NCI-H2171 treated with DMSO at 0.1 percent for 48 hours (cell line): ENCODE measurements at places on chromosomes 12 and 14.
A peak's percentile ranks its signal among the peaks of the same experiment; 100 is the strongest.

DNA sequence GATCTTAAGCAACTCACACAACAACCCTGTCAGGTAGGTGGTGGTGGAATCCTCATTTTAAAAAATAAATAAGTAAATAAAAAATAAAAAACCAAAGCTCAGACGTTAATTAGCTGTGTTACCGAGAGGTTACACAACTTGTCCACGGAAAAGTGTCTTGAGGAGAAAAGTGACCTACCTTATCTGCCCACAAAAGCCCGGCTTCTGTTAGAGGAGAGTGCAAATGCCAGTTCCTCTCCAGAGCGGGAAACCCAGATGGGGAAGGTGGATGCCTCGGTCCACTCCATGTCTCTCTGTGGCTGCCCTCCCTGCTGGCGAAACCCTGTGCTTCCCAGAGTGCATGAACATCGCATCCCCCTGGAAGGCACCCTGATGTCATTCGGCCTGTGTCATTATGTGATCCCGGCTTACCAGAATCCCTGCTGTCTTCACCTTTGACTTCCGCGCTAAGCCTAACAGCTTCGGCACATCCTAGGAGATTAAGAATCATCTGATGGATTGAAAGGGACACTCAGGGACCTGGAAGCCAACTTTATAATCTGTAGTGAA, 6.4 kb downstream of the MLXIP start:
- DNase-seq, result no peak

DNA sequence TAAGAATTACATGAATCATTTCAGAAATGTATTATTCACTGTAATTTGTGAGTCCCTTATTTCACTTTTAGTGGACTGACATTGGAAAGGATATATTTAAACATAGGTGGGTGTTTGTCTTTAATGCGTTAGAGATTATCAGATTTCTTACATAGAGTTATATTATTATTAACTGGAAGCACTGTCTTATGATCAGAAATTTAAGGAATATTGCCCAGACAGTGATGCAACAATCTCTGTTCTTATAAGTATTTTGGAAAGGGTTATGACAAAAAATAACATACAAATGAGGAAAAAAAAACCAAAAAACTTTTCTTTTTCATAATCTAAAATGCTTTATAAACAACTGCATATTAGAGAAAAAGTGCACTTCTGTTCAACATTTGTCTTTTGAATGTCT, 836.6 kb downstream of the SLC6A15 start:
- no peak for DNase-seq

DNA sequence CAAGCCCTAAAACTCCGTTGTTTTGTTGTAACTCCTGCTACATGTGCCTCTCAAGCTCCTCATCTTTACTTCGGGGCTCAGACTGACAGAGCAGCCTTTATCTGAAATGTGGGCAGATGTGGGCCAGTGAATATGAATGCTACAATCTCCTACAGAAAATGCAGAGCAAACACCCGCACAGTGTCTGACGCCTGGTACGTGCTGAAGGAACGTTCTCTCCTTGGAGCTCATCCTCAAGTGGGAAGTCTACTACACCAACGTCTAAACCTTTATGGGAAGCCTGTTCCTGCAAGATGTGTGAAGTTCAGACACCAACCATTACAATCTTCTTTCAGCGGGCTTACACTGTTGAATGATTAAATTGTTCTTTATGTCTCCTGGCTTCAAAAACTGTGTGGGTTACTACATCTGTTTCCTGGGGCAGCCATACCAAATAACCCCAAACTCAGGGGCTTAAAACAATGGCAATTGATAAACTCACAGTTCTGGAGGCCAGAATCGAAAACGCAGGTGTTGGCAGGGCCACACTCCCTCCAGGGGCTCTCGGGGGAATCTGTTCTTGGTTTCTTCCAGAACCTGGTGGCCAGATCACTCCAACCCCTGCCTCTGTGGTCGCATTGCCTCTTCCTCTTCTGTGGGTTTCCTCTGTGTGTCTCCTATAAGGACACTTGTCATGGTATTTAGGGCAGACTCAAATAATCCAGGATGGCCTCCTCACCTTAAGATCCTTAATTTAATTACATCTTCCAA, 179.7 kb upstream of the PLXNC1 start:
- no peak for DNase-seq

- peak; percentile 72 for DNase-seq
Observed at GRCh38 chr12:28507033-28507432, 316.8 kb downstream of the CCDC91 start.

- no peak for DNase-seq
Observed at GRCh38 chr14:43579671-43580070, 927.4 kb downstream of the FSCB start.

- DNase-seq, result no peak
Observed at GRCh38 chr14:100214770-100215083, 24.2 kb upstream of the YY1 start.

DNA sequence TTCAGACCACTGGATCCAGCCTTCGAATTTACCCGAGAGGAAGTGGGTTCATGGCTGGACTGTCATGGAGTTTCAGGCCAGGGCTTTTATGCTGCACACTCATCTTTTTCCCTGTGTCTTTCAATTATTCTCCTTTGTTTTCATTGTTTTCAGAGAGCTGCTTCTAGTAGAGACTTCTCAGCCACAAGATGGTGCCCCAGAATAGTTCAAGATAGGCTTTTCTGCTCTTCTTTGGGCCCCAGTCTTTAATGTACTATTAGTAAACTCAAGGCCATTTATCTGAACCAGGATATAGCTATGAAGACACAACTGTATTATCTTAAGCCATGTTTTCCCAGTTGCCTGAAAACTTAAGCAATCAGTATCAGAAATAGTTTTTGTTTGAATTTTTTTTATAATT, 30.4 kb upstream of the PSMA6 start:
- DNase-seq, result no peak

GRCh38 chr14:79972230-79972629, 239.1 kb downstream of the DIO2 start:
- DNase-seq, result no peak

- DNase-seq, result no peak
Observed at GRCh38 chr12:115944837-115945490, 332.5 kb downstream of the MED13L start.

DNA sequence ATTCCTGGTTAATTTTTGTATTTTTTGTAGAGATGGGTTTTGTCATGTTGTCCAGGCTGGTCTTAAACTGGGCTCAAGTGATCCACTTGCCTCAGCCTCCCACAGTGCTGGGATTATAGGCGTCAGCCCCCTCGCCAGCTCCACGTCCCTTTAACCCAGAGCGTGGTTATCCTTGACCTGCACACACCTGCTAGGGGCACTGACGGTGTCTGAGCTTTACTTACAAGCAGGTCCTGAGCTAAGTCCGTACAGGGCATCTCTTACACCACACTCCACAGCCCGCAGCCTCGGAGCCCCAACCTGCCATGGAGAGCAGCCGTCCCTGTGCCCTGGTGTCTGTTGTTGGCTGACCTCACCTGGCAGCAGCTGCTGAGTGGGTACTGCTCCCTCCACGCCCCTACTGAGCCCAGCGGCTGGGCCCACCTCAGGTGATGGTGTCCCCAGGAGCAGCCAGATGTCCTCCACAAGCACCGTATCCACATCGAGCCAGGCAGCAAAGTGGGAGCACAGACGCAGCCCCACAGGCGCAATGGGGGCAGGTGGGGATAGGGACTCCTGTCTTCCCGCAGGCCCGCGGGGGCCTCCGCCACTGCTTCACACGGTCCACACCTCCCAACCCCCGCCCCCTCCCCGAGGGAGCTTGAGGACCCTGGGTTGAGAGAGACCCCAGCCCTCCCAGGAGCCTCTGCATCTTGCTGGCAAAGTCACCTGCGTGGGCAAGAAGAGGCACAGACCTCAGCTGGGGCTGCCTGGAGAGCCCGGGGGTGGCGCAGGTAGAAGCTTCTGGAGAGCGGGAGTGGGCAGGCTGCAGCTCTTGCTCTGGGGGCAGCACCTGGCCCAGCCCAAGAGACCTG, 325.4 kb upstream of the SFSWAP start:
- no peak for DNase-seq

DNA sequence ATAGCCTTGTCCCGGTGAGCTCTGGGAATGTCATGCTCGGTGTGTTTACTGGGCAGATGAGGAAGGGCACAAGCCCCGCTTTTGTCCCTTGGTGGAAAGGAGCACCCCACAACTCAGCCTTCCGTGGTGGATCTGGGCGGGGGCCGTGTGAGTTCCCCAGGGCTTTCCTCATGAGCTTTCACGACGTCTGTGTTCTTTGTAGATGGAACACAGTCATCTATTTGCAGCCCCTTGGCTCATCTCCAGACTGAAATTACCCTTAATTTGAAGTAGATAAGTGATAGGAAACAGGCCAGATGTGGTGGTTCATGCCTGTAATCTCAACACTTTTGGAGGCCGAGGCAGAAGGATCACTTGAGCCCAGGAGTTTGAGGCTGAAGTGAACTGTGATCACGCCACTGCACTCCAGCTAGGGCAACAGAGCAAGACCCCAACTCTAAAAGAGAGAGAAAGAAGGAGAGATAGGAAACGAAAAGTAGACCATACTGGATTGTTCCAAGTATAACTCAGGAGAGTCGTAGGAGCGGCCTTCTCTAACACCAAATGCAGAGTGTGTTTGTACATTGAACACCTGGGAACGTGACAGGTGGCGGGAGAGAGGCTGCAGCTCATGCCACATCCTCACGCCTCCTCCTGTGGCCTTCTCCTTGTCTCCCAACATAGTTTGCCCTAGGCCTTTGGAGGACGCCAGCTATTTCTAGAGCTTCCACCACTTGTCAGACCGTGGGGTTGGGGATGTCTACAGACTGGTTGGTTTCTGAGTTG, 8.8 kb downstream of the P2RX4 start:
- no peak for DNase-seq

DNA sequence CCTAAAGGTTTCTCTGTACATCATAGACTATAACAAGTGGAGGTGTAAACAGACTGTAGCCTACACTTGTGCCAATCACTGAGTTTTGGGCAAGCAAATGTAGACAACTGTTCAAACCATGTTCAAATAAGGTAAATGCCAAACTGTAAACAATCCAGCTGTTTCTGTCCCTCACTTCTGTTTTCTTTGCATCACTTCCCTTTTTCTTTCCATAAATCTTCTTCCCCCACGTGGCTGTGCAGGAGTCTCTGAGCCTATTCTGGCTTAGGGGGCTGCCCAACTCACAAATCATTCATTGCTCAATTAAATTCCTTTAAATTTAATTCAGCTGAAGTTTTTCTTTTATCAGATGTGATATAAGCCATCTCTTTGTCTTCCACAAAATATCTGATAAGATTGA, 65.1 kb upstream of the CPM start:
- DNase-seq, result no peak

DNA sequence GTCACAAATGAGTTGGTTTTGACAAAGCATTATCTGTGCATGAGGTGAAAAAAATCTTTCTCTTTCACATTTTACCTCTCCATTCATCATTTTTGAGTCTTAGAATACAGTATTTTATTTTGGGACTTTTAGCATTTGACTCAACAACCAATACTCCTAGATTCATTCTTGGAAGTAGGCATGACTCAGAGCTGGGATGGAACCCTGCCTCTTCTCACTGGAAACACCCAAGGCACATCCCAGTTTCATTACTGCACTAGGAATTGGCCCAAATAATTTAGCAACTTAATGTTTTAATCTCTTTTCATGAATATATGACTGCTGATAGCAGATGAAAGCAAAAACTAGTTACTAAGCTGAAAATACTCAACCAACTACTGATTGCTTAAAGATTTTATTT, 3.3 kb upstream of the PDZRN4 start:
- no peak for DNase-seq

- DNase-seq, result no peak
Observed at GRCh38 chr12:33825986-33826602, 196.2 kb upstream of the ALG10 start.

GRCh38 chr14:67680941-67681340, 6.5 kb upstream of the VTI1B start:
- no peak for DNase-seq

- DNase-seq, result no peak
Observed at GRCh38 chr14:92982956-92983355, 60.0 kb downstream of the CHGA start.

GRCh38 chr12:62660756-62661155, 194.1 kb downstream of the MON2 start:
- DNase-seq, result no peak

DNA sequence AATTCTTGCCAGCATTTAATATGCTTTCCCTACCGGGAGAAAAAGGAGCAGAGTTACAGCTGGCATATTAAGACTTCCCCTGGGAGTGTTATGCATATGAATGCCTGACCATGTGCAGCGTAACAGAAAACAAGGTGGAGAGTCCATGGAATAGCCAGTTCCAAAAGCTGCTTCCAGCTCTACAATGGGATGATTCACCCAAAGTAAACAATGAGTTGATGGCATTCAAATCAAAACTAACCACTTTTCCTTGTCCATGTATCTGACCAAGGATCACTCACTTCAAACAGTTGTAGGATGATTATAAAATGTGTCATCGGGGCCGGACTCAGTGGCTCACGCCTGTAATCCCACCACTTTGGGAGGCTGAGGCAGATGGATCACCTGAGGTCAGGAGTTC, 48.1 kb upstream of the BICDL1 start:
- DNase-seq, result no peak

DNA sequence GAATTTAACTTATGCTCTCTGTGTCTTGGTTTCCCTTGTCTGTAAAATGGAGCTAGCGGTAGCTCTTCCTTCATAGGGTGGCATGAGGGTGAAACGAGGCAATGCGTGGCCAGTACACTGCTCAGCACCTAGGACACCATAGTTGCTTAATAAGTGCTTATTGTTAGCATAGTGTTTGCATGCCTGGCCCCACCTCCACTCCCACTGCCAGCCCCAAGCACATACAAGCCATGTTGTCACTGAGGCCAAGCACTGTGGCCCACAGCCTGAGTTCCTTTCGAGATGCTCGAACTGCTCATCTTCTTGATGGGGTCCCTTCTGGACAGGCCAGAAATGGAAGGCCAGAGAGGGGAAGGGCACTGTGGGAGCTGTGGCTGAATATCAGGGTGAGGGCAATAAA, 839 bp downstream of the FICD start:
- no peak for DNase-seq

GRCh38 chr12:10982244-10982643, 4.5 kb downstream of the TAS2R50 start:
- DNase-seq, result no peak

DNA sequence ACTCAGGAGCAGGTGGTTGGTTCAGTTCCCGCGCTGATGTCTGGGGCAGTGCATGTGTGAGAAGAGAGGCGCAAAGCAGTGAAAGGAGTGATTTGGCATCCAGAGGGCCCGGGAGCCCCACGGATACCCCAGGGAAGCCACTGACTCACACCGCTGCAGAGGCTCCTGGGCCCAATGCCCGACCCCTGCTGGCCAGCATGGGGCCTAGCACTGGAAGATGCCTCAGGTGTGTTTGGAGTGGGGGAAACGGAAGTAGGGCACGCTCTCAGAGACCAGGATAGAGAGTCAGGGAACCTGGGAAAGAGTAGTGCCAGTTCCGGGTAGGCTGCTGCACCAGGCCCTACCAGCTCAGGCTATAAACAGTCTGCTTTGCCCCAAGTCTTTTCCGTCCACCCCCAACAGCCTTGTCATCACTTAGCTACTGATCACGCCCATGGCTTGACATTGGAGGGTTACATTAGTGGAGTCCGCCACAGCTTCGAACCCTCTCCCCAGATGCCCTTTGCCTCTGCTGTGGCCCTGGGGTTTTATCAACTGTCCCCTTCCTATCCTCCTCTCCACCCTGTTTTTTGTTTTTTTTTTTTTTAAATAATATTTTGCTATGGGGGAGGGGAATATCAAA, 9.5 kb upstream of the CSAD start:
- peak; percentile 32 for DNase-seq
